Activated T-helper 1 cell treated with Interleukin-2 at 50 U/mL for 16 hours (primary cell): ENCODE measurements at places on chromosomes 13 and 19.

GRCh38 chr19:13796301-13797057 lies 1.2 kb downstream of the ZSWIM4 start:
- no peak for DNase-seq

DNA sequence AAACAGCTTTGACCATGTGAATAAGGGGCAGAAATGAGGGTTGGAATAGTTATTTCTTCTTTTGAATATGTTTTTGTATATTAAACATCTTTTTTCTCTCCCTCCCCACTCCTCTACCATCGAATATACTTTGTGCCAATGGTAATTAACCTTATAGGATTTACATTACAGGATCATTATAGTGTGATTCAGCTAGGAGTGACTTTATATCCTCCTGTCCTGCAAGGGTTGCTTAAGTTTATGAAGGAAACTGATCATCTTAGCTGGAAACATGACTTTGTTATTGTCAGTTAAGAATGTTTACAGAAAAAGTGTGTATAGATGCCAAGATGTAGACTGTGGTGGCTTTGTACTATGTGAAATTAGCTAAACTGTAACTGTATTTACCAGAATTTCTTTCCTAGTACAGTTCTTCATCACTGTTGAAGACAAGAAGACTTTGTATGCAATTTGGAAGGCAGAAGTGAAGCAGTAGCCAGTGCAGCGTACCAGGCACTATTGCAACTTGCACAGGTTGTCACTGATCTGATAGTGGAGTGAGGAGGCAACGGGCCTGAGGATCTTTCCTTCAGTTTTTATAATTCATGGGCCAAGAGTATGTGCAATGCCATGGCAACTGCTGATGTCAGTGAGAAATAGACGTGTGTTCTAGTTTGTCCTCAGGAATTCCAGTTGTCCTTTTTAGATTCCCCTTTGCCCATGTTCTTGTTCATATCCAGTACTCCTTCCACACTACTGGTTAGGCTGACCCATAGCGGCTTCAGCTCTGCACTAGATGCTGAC lies 8.2 kb upstream of the PAN3 start:
- DNase-seq, result no peak

- no peak for DNase-seq
Observed at GRCh38 chr13:52994865-52995264, 33.7 kb upstream of the OLFM4 start.

GRCh38 chr19:34598217-34599155 lies 78.5 kb downstream of the SCGB2B2 start:
- DNase-seq, result no peak

- DNase-seq, result no peak
Observed at GRCh38 chr13:39326469-39327171, 276.4 kb downstream of the LHFPL6 start.
